Mesenchymal stem cell (in vitro differentiated cells and primary cell): ENCODE measurements at places on chromosomes 12 and 14.

GRCh38 chr12:115758877-115759620 lies 518.4 kb downstream of the MED13L start:
- DNase-seq: no peak

- DNase-seq: no peak
Measured at GRCh38 chr14:88154926-88155325, 150.0 kb downstream of the GPR65 start.

- no peak for DNase-seq
Measured at GRCh38 chr12:59763835-59764234, 168.0 kb downstream of the SLC16A7 start.

DNA sequence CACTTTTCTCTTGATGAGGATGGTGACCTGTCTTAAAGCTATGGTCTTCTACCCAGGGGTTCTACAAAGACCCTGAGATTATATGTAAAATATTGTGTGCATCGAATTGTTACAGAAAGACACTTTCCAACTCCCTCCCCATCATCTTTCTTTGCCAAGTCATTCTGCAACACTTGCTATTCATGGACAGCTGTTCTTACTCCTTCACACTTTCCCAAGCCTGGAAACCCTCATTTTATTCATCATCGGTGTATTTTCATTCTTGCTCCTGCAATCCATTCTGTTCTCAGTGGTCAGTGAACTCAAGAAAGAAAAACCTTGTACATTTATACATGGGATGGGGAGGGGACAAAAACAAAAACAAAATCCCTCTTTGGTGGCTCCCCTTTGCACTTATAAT lies 90.5 kb upstream of the STXBP6 start:
- no peak for DNase-seq

GRCh38 chr12:133106253-133106652 lies 23.8 kb downstream of the ZNF891 start:
- DNase-seq: peak; percentile 7

- DNase-seq: peak; percentile 73
Measured at GRCh38 chr14:67186789-67187584, 2.3 kb upstream of the GARIN2 start.

DNA sequence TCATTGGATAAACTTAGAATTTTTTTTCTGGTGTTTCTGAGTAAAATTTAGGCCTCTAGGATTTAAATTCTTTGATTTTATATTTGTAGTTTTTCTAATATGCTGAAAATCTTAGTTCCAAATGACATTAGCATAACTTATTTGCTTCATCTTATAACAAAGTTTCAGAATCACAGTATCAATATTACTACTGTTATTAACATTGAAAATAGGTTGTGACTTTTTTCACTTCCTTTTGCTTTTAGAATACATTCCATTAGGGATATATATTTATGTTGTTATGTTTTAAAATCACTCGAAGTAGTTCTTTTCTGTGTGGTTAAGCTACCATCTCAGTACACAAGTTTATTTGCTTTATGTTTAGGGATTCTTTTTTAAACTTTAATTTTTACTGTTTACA lies 12.8 kb downstream of the RAB3IP start:
- no peak for DNase-seq

DNA sequence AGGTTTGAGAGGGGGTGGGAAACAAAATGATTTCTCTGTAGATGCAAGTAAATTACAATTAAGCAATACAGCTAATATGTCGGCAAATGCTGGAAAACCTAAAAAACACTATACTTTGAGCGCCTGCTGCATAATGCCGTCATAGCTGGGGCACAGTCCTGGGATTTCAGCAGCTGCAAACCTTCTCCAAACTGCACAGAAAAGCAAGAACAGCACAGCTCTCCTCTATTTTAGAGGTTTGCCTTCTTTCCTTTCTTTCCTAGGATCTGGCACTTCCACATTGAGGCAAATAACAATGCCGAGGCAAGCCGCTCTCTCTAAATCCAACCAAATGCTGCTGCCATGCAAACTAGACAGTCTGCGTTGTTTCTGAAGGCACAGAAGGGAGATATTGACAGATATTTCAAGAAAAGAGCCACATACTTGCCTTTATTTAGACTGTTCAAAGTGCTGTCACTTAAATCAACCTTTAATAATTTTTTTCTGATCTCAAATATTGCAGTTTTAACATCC lies 287.1 kb upstream of the G2E3 start:
- no peak for DNase-seq

DNA sequence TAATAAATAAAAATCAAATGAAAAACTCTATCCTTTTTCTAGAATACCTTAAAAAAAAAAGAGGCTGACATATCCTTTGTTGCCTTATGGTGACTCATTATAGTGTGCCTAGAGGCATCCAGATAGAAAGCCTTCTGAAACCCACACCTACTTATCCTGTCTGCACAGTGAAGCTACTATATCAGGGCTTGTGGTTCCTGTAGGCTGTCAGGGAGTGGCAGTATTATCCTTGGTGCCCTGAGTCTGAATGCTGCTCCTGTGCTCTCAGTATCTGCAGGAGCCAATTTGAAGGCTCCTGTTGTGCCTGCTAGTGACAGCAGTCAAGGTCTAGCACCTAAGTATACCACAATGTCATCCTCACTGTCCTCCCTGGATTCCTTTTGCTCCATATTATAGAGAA lies 168.4 kb upstream of the AVPR1A start:
- DNase-seq: no peak

GRCh38 chr14:50340963-50341362 lies 28.8 kb downstream of the DMAC2L start:
- DNase-seq: no peak

- DNase-seq: peak; percentile 49
Measured at GRCh38 chr12:16606201-16606849, 363 bp upstream of the LMO3 start.

GRCh38 chr12:104477510-104478390 lies 21.0 kb downstream of the CHST11 start:
- peak; percentile 40 for DNase-seq

GRCh38 chr12:125053821-125054220 lies 11.4 kb upstream of the AACS start:
- DNase-seq: no peak

- no peak for DNase-seq
Measured at GRCh38 chr12:122843455-122843854, 8.2 kb downstream of the HIP1R start.

- DNase-seq: peak; percentile 58
Measured at GRCh38 chr12:76558684-76559399, 729 bp downstream of the OSBPL8 start.

DNA sequence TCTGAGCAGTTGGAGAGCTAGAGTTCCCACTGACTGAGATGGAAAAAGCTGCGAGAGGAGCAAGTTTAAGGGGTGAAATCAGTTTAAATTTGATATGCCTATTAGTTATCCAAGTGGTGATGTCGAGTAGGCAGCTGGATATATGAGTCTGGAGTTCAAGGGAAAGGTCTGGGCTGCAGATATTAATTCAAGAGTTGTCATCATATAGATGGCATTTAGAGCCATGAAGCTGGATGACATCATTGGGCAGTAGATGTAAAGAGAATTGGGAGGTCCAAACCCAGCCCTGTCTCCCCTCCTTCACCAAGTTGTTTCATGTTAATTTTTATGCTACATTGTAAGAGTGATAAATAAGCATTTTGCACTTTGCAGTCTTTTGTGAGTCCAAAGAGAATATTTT lies 898.1 kb downstream of the GALC start:
- no peak for DNase-seq

DNA sequence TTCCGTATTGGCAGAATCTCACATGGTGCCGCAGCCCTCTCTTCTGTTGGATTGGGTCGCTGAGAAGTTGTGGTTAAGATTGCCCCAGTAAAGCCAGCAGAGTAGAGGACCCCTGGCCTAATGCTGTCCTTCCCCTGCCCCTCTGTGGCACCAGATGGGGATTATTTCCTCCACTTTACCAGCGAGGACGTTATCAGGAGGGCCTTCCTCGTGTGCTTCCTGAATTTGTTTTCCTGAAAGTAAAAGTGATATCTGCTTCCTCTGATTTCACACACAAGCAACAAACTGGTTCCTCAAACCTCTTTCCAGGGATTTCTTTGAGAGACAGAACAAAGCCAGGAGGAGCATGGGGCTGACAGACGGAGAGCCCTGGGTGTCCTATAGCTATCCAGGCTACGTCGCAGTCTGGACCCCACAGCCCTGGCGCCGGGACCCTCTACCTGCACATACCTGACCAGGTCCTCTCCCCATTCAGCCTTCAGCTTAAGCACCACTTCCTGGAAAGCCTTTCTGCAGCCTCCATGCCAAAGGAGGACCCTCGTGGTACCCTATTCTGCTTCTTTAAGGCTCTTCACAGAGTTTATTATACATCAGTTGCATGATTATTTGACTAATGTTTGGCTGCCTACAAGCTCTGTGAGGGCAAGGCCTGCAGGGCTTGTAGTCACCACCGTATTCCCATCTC lies 314.8 kb upstream of the FKBP4 start:
- no peak for DNase-seq

DNA sequence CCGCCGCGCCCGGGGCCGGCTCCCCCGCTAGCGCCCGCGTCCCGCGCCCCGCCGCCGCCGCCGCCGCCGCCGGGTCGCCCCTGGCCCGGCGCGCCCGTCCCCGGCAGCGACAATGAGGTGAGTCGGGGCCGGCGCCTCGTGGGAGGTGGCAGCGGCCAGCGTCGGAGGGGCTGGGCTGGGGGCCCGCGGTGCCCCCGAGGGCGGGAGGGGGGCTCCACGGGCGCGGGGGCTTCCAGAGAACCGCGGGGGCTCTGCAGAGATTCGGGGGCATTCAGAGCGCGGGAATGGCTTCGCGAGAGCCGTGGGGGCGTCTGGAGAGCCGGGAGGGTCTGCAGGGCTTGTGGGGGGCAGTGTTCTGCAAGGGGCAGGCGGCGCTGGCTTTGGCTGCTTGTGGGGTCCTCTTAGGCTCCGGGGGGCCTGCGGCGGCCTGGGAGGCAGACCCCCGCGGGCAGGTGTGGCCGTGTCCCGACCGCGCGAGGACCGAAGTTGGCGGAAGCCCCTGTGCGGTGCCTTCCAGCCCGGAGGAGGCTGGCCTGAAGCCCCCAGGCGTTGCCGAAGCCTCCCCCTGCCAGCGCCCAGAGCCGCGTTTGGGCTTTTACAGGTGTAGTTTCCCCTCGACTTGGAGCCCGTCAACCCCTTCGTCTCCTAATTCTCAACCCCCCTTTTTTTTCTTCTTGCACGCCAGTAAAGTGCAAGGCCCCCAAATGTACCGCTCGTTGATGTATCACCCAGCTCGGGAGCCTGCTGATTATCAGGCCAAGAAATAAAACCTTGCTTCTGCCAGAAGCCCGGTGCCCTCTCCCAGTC lies 93.1 kb upstream of the EVL start:
- peak; percentile 19 for DNase-seq

GRCh38 chr12:8822298-8822697 lies at the start of gene A2ML1:
TSS of gene A2ML1 (plus strand) at chr12:8822621. CDS start at chr12:8822652, 31 bp downstream.
- no peak for DNase-seq

DNA sequence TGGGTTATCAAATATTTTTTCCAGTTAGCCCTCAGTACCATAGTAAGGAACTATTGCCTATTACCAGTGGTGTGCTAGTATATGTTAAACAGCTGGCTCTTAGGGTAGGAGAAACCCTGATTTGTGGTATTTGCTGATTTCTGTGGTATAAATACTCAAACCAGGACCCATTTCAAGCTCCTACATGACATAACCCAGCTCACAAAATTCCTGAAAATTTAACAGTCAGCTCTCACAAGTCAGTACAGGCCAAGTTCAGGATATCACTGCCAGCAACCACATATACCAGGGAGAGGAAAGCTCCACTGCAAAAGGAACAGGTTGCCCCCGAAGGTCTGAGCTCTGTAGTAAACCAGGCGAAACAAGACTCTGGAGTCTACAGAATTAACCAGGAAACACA lies 315.3 kb downstream of the NOVA1 start:
- DNase-seq: no peak

DNA sequence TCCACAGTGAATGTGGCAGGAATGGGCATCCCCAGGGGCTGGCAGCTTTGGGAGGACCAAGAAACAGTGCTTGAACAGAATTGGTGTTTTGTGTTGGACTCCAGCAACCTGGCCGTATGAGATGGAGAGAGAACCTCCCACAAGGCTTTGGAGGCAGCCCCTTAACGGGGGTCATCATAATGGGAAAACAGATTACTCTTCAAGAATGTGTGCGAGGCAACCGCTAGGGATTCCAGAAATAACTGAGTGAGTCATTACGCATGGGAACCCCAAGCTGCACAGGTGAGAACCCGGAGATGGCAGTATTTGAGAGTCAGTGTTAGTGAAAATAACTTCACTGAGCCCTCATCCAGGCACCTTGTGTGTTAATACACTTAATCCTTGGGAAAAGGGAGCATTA lies 567.8 kb upstream of the TBX3 start:
- no peak for DNase-seq

DNA sequence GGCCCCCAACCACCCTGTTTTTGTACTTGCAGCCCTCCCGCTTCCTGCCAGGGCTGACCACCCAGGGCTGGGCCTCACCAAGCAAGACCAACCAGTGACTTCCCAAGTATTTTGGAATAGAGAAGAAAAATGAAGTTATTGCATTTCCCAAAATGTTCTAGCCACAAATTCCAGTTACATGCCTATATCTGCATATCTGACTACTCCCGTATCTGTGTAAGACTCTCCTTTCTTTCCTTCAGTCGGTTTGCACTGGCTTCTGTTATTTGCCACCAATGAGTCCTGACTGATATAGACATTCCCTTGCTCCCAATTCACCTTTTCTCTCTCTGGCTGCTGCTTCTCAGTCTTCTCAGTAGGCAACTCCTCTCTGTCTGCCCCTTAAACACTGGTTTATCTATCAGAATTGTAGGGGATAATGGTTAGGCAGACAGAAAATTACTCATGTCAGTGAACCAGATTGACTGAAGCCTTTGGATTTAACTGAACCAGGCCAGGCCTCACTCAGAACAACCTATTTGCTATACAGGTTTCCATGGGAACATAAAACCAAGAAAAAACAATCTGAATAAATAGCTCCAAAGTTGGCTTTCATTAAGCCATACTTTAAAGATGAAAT lies 85.3 kb downstream of the SPTSSA start:
- DNase-seq: no peak

- DNase-seq: no peak
Measured at GRCh38 chr12:4213471-4213870, 60.1 kb upstream of the CCND2 start.

DNA sequence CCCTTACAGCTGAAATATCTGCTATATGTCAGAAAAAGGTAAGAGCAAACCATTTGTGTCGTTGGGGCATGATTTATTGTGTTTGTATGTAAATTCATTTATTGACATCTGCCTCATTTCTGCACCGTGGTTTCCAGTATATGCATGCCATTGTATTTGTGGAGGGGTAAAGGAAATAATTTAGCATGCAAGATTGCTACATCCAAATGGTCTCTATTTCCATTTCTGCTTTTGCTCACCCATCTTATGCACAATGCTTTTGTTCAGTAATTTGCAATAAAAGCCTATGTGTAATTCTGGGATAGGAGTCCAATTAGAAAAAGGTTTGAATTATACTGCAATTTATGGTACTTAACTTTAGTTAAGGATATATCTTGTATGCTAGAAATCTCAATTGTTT lies 101.8 kb downstream of the UNC79 start:
- DNase-seq: no peak

GRCh38 chr12:5051913-5052312 lies 8.2 kb downstream of the KCNA5 start:
- DNase-seq: no peak
